ENCODE measurements at places on chromosomes 11 and 22.

- no peak for DNase-seq
These were observed 422.4 kb upstream of the CADM1 start for GRCh38 chr11:115926601-115927000.

GRCh38 chr11:118047749-118048148, 29.1 kb upstream of the TMPRSS4 start:
- DNase-seq, result no peak

- no peak for DNase-seq
These were observed 5.7 kb upstream of the MYEOV start for GRCh38 chr11:69287968-69288882.

DNA sequence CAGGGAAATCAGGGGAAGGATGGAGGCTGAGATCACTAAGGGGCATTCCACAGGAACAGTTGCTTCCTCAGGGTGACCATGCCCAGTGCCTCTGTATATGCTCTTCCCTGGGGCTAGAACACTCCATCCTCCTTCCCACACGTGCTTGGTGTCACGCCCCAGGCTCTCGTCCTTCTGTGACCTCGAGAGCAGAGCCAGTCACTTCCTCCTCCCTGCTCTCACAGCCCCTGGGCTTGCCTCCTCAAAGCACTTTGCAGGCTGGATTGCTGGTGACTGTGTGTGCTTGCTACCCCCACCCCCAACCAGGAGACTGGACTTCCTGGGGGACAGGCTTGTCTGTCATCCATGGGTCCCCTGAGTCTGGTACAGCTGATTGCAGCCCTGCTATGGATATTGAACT, 56.5 kb upstream of the AMPD3 start:
- no peak for DNase-seq

- DNase-seq, result no peak
These were observed 96.2 kb downstream of the TSPAN18 start for GRCh38 chr11:44823006-44823405.

Measured in left renal pelvis (tissue), 4 donors.